ENCODE measurements at places on chromosomes 2 and 18. TPM values are rescaled to one million over a fixed set of nuclear protein-coding genes. Genes with fewer than 3 reads are reported as not detected.

DNA sequence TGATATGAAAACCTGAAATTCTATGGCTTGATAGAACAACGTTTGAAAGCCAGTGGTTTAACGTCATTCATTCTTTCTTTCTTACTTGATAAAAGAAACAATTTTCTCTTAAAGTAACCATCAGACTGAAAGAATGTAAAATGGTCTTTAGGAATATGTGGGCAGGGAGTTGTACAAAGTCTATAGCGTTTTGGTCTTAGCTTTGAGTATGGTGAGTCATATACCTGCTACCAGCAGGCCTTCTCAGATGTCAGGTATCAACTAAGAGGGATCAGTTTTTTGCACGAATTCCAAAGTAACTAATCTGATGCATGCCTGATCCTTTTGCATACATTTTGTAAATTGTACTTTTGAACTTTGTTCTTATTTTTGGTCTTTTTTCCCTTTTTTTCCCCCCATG is 101.5 kb upstream of the DSEL start:
- no peaks in the 10 kb centered on the region for H3K36me3 ChIP-seq
- DNase-seq: no peak
- no peak overlapping the region for H3K4me3 ChIP-seq
- no peaks in the 10 kb centered on the region for H3K27me3 ChIP-seq
- no peaks in the 10 kb centered on the region for H3K4me1 ChIP-seq

- no peaks in the 10 kb centered on the region for H3K27me3 ChIP-seq
- no peak for DNase-seq
- peaks cover 80% of the 10 kb centered on the region for H3K4me1 ChIP-seq
- no peak overlapping the region for H3K27ac ChIP-seq
- no peak overlapping the region for H3K4me3 ChIP-seq
- H3K36me3 ChIP-seq: no peaks in the 10 kb centered on the region
Measured at GRCh38 chr2:43302961-43303494, 76.6 kb upstream of the ZFP36L2 start.

GRCh38 chr2:61463769-61464475 is 7.0 kb downstream of the USP34 start:
- no peak overlapping the region for H3K27ac ChIP-seq
- H3K4me3 ChIP-seq: no peak overlapping the region
- peaks cover 5% of the 10 kb centered on the region for H3K36me3 ChIP-seq
- DNase-seq: no peak
- H3K4me1 ChIP-seq: no peaks in the 10 kb centered on the region
- no peaks in the 10 kb centered on the region for H3K27me3 ChIP-seq

DNA sequence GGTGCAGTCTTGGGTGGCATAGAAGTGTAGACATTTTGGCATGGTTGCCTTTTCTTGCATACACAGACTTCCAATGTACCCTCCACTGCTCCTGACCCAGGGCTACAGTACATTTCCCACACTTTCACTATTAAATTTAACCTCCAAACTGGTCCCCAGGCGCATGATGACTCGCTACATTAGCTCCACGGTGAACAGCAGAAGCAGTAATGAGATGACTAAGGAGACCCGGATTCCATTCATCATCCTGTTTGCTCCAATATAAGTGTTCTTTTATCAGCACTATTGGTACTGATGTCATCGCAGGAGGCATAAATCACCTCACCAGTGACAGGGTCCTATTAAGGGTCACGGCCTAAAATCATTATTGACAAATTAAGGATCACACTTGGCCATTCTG is 316.5 kb downstream of the EN1 start:
- H3K4me3 ChIP-seq: no peak overlapping the region
- no peaks in the 10 kb centered on the region for H3K27me3 ChIP-seq
- no peak for DNase-seq
- H3K27ac ChIP-seq: no peak overlapping the region
- no peaks in the 10 kb centered on the region for H3K4me1 ChIP-seq

IL1R2 gene
- total RNA-seq: 3.6 TPM

PCGF1 gene
- total RNA-seq: 32.0 TPM

RAB6C gene
- total RNA-seq: not detected

DCTN1 gene
- 151 TPM for total RNA-seq

All from tibial nerve (tissue), 4 donors.